ENCODE measurements at places on chromosomes 2 and 18.

DNA sequence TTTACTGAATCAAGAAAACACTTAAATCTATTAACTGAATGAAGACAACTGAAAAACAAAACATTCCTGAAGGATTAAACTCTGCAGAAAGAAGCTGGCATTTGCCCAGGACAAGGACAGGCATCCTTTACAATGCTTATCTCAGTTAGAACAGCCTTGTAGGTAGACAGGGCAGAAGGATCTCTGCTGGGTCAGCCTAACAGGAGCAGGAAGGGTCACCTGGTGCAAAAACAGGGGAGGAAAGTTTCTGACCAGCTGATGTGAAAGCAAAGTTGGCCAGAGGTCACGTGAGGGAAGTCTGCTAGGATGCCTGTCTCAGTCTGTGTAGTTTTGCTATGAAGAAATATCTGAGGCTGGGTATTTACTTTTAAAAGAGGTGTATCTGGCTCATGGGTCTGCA, 348.6 kb downstream of the ANAPC1 start:
- DNase-seq, result no peak

DNA sequence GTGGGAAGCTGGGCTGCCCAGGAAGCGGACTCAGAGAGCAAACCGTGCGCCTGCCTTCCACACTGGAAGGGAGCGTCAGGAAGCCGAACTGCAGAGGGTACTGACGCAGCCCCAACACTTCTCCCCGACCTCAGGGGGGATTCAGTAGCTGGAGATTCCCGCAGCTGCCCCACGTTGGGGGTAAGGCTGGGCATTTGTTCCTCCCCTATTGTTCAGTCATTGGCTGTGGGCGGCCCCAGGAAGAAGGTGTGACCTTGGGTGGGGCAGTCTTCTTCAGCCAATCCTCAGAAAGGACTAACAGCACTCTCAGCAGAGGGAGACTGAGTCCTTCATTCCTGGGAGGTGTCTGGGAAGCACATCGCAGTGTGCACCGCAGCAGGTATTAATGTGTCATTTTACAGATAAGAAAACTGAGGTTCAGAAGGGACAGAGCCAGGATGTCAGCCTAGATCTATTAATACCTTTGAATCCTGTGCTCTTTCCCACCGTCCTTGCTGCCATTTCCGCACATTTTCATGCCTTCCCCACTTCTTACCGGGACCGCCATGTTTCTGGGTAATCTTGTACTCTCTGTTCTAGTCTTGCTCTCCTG, 12.1 kb upstream of the C18orf32 start:
- DNase-seq, result no peak

GRCh38 chr2:10238991-10239485, 63.7 kb upstream of the HPCAL1 start:
- no peak for DNase-seq

- DNase-seq, result no peak
Observed at GRCh38 chr2:60486551-60486950, 66.9 kb downstream of the BCL11A start.

DNA sequence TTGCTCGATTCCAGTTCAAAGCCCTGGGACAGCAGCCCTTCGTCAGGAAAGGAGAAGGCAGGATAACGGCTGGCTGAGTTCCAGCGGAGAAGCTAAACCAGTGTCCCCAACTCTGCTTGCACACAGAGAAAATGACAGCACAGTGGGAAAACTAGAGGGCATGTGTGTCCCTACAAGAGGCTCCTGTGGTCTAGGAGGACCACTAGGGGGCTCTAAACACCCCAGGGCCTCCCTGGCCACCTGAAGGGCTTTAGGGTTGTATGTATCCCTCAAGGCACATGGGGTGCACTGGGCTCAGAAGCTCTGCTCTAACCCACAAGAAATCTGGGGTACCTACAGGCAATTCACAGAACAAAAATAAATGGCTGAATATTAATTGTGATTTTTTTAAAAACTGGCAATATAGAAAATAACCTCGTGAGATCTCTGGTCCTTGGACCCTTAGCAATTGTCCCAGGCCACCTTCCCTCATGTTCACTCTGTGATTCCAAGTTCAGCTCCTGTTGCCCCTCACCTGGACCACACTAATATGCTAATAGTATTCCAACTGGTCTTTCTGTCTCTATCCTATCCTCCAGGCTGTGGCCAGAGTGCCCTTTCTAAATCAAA, 17.5 kb downstream of the STAT1 start:
- no peak for DNase-seq

DNA sequence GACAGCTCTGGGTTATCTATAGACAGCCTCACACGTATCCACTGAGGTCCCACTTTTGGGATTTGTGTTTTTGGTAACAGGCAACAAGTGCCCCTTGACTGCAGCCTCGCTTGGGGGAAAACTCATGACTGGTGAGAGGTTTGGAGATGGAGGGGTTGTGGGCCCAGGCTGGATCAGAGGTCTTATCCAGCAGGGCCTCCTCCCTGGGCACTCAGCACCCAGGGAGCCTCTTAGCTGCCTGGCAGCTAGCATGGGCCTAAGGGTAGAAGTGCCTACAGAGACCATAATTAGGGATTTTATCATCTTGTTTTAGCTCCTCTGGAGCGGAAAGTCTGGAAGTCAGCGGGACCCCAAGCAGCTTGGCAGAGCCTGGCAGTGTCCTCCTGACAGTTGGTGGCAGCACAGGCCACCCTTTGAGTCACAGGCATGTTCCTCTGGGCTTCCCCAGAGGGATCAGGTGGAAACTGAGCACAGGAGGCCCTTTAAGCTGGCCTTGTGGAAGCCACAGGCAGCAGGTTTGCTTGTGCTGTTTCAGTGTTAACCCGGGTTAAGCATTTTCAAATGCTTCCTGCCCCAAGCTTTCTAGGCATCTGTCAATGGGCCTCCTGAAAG, 143.1 kb downstream of the KCTD1 start:
- no peak for DNase-seq

DNA sequence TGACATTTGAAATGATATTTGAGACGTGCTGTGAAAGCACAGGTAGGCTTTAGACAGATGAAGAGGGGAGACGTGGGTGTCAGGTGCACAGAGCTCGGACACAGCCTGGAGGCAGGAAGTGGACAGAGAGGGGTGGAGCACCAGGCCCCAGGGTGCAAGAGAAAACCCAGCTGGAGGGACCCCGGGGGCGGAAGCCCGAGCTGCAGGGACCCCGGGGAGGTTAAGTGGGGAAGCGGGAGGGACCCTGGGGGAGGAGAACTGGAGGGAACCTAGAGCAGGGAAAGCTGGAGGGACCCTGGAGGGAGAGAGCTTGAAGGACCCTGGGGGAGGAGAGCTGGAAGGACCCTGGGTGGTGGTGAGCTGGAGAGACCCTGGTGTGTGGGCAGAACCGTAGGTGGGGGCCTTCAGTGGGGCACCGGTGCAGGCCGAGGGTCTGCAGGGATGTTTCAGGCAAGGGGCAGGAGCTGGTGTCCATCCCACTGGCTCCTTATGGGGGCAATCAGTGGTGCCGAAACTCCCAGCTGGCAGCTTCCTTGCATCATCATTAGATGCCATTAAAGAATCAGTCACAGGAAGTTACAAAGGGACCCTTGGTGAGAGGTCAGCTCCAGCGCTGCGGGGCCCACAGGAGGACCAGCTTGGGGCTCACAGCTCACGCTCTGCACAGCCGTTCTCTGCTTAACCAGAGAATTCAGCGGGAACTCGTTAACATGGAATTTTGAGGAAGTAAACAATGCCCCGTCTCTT, 246.6 kb downstream of the EIPR1 start:
- no peak for DNase-seq

DNA sequence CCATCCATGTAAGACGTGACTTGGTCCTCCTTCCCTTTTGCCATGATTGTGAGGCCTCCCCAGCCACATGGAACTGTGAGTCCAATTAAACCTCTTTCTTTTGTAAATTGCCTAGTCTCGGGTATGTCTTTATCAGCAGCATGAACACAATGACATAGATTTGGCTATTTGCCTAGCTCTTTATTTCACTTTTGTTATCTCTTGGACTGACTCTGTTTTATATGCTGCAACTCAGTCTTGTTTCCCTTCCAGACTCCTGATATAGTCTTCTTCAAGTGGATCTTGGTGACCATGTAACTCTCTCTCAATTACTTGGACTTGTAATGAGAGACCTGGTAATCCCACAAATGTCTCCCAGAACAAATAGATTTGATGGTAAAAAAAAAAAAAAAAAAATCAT, 627.6 kb downstream of the CCDC85A start:
- no peak for DNase-seq

GRCh38 chr2:149180226-149180875, 141.9 kb downstream of the LYPD6B start:
- no peak for DNase-seq

- no peak for DNase-seq
Observed at GRCh38 chr18:63575681-63576080, 11.5 kb upstream of the SERPINB13 start.

- no peak for DNase-seq
Observed at GRCh38 chr2:198873503-198874471, 584.0 kb downstream of the SATB2 start.

- no peak for DNase-seq
Observed at GRCh38 chr2:222919841-222920526, 59.1 kb downstream of the ACSL3 start.

Measured in stimulated activated CD8-positive, alpha-beta memory T cell treated with anti-CD3 and anti-CD28 coated beads, Interleukin-15, amount 100 ng/mL, for 4 hours (primary cell).